ENCODE measurements at places on chromosomes 12 and 14.

GRCh38 chr14:33349871-33350270 is 411.2 kb downstream of the NPAS3 start:
- DNase-seq = no peak

- DNase-seq = no peak
These were observed 6.4 kb upstream of the WSCD2 start for GRCh38 chr12:108122644-108123043.

GRCh38 chr12:817941-818600 is 65.7 kb downstream of the WNK1 start:
- DNase-seq = no peak

- no peak for DNase-seq
These were observed 7.4 kb downstream of the NR1H4 start for GRCh38 chr12:100481021-100481420.

GRCh38 chr12:52579468-52580465 is 6.1 kb upstream of the KRT74 start:
- DNase-seq = no peak
